ENCODE measurements at places on chromosomes 12 and 14.

GRCh38 chr12:4246116-4246515 is 27.4 kb upstream of the CCND2 start:
- DNase-seq: no peak

DNA sequence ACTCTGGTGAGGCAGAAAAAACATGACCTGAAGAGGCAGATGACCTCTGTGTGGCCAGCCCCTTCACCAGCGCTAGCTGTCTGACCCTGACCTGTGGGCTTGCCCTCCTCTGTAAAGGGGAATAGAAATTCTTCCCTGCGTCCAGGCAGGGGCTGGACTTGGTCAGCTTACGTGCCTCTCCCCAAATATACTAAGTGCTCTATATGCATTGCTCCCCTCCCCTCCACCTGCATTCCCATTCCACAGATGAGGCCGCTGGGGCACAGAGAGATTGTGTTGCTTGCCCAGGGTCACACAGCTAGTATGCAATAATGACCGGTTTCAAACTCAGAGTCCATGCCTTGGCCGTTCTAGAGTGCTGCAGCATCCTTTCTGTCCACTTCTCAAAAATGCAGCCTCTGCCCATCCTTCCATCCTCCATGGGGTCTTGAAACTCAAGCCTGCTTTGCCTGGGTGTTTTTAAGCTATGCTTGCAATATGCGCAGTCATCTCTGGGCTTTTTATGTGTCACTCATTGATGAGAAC is 303.9 kb downstream of the CACNA1C start:
- DNase-seq: no peak

- no peak for DNase-seq
Measured at GRCh38 chr14:77278461-77279230, 7.6 kb upstream of the NGB start.

DNA sequence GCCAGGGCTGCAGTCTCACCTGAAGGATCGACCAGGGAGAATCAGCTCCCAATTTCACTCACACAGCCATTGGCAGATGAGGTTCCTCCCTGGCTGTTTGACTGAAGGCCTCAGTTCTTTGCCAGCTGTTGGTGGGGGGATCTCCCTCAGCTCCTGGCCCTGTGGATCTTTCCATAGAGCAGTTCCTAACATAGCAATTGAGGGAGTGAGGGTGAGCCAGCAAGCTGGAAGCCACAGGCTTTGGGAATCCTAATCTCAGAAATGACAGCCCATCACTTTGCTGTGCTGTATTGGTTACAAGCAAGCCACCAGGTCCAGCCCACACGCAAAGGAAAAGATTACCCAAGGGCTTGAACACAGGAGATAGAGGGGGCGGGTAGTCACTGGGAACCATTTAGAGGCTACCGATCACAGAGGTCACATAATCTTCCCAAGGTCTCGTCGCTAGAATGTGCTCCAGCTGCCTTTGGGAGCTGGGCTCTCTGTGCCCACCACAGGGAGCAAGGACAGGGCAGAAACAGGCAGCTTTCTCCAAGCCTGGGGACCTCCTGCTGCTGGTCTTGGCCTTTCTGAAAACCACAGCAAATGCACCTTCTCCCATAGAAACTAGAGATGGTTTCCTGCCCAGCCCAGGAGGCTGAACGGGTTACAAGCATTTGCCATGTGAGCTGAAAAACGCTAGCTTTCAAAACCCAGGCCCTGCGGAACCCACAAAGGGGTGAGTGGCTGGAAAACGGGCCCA is 4.6 kb upstream of the OTUB2 start:
- DNase-seq: no peak

GRCh38 chr14:80468331-80469122 is 257.2 kb upstream of the DIO2 start:
- DNase-seq: peak; percentile 1

GRCh38 chr12:56103823-56104108 is 593 bp upstream of the PA2G4 start:
- DNase-seq: no peak

- DNase-seq: no peak
Measured at GRCh38 chr12:80716696-80717469, at the start of gene MYF5. TSS of gene MYF5 (plus strand) at chr12:80716912. CDS start at chr12:80717064, 152 bp downstream.

DNA sequence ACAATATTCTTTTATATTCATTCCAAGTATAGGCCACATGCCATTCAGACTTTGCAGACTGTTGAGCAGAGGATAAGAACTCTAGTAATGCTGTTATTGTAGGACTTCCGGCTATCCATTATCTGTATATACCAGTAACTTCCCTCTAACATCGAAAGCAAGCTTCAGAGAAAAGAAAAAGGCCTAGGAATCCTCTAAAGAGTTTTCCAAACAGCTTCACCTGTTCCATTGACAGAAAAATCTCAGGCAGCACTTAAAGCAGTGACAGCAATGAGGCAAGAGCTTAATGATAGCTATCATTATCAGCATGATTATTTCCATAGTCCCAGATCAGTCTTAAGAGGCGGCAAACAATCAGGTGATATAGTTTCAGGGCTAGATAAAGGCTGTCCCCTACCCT is 1.8 kb downstream of the CPNE8 start:
- DNase-seq: no peak

DNA sequence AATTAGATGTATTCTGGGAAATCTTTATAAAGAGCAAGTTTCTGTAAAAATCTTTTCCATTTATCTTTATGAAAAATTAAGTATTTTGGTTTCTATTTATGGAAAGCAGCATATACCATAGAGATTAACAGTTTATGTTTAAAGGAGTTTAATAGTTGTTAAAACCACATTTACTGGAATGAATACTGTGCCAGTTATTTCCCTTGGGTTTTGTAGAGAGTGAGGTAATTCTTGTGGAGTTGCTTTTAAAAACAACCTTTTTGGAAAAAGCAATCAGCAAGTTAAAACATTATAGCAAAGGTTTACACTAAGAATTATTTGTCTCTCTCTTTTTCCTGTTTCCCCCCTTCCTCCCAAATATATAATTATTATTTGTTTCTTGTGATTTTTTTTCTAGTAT is 34.9 kb downstream of the AEBP2 start:
- DNase-seq: no peak

DNA sequence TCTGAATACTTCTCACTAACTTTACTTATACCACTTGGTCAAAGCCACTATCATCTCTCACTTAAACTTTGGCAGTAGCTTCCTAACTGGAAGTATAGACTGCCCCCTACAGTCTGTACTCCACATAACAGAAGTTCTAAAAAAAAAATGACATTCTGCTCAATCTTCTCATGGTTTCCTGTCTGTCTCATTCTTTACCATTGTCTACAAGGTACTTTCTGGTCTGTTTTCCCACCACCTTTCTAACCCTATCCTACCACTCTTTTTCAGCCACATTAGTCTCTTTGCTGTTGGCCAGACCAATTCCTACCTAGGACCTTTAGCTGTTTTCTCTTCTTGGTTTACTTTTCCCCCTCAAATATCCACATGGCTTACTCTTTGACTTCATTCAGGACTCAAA is 14.7 kb downstream of the CPSF6 start:
- peak; percentile 58 for DNase-seq

- peak; percentile 44 for DNase-seq
Measured at GRCh38 chr12:132429946-132430643, 59.9 kb upstream of the FBRSL1 start.

DNA sequence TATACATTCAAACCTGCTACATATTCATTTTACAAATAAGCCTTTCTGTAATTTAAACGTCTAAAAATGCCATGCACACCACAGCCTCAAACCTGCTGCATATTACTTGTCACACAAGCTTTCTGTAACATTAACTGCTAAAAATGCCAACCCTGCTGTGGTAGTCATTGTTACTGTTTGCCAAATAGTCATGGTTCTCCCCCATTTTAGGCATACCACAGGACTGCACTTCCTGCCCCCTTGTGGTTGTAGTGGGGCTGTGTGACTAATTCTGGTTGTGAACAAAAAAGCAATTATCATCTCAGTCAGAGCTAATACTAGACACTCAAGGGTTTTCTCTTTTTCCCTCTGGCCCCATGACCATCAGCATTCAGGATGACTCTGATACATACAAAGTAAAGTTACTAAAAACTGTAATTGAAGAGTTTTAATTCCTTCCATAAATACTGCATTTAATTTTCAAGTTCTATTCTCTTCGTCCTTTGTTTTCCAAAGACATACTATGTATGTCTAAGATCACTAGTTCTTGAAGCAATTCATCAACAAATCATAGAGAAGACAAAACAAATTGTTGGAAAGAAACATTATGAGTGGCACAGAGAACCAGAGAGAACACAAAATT is 5.7 kb upstream of the SLC35F4 start:
- peak; percentile 81 for DNase-seq

Data from kidney tubule cell (primary cell).